ENCODE measurements at places on chromosomes 4 and X.
A peak's percentile ranks its signal among the peaks of the same experiment; 100 is the strongest.

DNA sequence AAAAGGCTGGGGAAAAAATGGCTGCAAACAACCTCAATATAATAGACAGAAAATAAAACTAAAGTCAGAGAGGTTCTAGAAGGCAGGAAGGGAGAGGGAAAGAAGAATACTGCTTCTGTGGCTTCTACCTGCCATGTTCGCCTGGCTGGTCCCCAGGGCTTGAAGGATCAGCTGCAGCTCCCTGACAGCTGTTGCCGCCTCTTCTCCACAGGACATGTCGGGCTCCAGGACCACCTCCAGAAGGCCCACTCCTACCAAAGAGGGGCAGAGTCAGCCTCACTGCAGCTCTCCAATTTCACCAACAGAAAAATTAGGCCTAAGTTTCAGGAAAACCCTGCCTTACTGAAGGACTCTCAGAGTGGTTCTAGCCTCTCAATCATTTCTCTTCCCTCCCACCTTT, 44.9 kb downstream of the GATB start:
- DNase-seq = no peak

GRCh38 chr4:176675810-176676209, 116.9 kb downstream of the VEGFC start:
- DNase-seq = no peak

GRCh38 chr4:10529291-10530136, 72.3 kb upstream of the ZNF518B start:
- no peak for DNase-seq

DNA sequence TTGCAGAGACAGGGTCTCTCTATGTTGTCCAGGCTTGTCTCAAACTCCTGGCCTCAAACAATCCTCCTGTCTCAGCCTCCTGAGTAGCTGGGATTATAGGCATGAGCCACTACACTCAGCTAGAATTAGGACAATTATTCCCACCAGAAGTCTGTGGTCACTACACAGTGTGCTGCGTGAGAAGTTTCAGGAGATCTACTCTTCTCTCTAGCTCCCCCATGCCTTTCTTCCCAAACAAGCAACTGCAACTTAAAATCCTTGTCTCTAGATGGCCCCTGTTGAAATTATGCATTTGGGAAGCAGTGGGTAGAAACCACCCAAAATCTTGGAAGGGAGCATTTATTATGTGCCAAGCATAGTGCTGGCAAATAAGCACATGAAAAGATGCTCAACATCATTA, 21.1 kb upstream of the MAP7D3 start:
- DNase-seq = no peak

DNA sequence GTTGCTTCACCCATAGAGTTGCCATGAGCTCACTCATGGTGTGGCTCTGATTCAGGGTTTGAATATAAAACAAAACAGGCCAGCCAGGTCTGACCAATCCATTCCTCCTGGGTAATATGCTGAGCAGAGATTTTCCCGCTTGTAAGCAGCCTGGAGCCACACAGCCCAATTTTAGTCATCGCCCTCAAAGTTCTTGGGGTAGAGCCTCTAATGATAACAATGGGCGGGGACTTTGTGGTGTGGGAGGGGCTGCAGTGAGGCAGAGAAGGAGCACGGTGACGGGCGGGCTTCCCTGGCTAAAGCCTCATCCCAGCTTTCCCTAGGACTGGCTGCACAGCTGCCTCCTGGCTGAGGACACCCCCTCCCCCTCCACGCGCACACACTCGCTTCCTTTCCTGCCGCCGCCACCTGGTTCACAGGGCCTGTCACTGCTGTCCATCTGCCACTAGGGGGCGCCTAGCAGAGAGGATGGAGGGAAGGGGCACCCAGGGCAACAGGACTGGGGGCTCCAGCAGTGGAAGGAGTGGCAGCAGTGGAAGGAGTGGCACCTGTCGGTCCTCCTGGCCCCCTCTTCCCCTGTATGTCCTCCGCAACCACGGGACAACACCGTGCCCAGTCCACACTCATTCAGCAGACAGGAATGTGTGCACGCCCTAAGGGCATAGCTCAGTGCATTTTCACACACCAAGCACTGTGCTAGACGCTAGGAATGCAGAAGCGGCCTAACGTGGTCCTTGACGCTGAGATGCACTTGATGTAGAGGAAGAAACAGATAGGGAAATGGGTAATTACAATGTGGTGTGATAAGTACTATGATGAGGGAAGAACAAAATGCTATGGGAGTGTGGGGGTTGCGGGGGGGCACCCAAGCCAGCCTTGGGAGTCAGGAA, 26.8 kb downstream of the PRPS1 start:
- DNase-seq = peak; percentile 55

DNA sequence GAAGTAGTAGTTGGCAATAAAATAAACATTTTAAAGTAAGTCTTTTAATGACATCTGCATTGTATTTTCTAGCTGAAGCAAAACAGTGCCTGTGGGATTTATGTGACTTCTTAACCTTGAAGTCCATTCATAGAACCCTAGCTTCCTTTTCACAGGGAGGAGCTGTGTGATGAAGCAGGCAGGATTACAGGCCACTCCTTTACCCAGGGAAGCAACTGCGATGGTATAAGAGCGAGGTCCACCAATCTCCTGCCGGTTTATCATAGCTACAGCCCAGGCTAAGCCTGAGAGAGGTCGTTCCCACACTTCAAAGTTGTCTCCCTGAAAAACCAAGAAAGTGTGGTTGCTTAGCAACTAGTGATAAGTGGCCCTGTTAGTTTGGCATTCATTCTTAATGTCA, 7.0 kb downstream of the RPL36A start:
- DNase-seq = no peak

DNA sequence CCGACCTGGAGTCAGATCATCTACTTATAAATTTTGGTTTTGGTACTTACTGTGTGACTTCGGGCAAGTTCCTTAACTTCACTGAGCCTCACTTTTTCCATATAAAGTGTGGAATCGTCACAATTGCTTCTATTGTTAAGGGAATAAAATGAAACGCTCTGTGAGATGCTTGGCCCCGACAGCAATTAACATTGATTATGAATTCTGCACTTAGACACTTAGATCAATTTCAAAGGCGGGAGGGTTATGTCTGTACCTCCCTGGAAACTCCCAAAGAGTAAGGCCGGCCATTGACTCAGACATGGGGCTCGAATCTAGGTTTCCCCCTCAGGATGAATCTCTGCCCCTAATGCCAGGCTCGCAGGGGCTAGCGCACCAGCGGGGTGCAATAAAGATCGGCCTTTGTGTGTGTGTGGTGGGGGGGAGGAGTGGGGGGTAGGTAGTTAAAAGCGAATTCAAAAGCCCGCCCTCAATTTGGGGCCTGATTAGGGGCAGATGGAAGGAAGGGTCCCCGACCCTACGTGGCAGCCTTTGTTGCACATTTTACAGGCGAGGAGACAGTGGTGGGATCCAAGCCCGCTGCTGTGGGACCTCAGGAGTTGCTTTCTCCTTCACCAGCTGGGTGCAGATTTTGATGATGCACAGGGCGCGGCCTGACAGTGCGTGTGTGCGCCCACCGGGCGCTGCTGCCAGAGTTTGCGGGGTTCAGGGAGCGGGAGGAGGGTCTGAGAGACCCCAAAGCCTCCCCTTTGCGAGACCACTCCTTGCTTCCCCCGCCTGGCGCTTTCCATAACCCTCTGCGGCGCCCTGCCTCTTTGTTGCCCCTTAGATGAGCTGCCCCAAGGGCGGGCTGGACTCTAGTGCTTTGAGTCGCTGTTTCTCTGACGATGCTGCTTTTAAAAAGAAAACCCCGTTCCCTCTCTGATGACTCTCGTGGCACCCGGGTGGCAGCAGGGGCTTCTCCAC, 9.6 kb downstream of the MSX1 start:
- DNase-seq = no peak

- DNase-seq = no peak
Observed at GRCh38 chr4:103892586-103892985, 172.8 kb upstream of the TACR3 start.

GRCh38 chrX:150499240-150499639, 69.2 kb upstream of the MTM1 start:
- DNase-seq = no peak

DNA sequence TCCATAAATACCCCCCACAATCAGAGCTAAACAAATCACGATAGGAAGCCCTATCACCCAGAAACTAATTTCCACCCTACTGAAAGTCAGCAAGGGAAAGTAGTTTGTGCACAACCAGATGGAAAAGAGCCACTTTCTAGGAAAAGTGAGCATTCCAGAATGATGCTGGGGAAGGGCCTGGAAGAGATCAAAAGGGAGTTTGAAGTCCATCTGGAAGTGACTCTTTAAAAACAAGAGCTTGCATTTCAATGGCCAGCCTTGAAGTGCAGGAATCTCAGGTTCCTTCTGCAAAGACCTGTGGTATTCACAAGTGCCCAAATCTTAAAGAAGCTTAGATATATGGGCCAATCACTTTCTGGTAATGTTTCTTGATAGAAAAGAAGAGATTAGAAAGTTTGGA, 97.0 kb upstream of the LDB2 start:
- DNase-seq = no peak

- DNase-seq = no peak
Observed at GRCh38 chr4:153210727-153211126, 6.5 kb downstream of the TRIM2 start.

DNA sequence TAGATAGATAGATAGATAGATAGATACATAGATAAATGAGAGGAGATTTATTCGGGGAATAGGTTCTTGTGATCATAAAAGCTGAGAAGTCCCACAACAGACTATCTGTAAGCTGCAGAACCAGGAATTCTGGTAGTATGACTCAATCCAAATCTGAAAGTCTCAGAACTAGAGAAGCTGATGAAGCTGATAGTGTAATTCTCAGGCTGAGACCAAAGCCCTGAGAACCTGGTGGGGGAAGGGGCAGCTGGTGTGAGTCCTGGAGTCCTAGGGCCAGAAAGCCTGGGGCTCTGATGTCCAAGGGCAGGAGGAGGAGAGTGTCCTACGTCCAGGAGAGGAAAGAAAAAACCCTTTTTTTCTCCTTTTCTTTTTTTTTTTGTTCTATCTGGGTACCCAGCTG, 8.0 kb upstream of the BANK1 start:
- no peak for DNase-seq

DNA sequence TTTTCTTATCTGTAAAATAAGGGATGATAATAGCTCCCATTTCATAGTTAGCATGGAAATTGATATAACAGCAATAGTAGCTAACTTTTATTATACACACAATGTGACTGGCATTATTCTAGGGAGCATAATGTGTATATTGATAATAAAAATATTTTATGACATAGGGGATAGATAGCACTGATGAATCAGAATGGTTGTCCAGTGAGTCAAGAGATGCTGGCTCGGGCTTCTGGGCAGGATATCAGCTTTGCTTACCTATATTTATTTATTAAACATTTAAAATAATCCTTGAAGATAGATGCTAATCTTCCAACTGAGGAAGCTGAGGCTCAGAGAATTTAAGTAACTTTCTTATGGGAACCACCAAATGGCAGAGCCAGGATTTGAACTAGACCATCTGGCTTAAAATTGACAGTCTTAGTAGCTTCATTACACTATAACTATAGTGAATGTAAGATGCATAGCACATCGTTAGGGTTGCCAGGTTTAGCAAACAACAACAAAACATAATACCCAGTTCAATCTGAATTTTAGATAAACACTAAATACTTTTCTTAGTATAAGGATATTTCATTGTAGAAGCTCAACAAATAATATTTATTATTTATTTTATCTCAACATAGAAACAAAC, 2.7 kb downstream of the AFP start:
- no peak for DNase-seq

GRCh38 chr4:124152132-124152531, 560.4 kb downstream of the ANKRD50 start:
- no peak for DNase-seq

DNA sequence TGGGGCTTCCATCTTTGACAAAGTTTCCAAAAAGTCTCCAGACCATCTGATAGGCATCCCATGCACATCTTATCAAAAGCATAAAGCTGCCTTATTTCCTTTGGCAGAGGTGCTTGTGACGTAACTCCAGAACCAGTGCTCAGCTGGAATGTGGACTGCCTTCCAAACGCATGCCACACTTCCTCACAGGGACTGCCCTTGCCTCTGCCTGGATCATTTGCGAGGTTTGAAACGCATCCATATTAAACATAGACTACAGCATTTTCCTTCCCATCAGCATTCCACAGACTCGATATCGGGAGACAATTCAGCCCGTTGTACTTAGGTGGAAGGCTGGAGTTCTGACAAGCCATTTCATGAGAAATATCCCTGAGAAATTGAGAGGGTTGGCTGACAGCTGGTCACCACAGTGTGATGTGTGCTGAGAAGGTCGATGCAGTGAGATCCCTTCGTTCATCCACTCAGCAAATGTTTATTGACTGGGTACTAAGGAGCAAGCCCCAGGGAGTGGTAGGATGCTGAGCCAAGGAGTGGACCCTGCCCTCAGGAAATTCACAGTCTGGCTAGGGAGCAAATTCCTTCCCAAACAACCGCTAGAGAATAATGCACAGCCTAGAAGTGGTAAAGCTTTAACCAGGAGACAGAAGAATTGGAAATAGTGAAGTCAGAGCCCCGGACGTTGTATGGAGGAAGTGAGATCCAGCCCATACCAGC, 376.0 kb downstream of the BCOR start:
- no peak for DNase-seq

- no peak for DNase-seq
Observed at GRCh38 chr4:48566034-48566384, 76.0 kb downstream of the ZAR1 start.

GRCh38 chr4:103934178-103934789, 214.5 kb upstream of the TACR3 start:
- DNase-seq = no peak

DNA sequence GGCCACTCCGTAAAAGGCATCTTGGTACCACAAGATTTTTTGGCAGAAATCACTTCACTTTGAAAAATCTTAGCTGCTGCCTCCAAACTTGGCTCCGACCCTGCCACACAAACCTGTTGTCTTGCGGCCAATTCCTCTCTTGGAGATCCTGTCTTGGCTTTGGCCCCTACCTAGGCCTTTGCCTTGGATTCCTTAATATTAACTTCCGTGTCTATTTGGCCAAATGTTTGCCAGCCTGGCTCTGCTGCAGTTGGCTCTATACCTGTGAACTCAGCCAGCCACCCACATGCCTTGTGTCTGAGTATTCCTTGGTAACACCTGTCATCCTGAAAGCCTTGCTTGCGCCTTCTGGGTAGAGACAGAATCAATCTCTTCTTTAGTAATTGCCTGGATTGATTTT, 12.5 kb downstream of the GRXCR1 start:
- DNase-seq = no peak

DNA sequence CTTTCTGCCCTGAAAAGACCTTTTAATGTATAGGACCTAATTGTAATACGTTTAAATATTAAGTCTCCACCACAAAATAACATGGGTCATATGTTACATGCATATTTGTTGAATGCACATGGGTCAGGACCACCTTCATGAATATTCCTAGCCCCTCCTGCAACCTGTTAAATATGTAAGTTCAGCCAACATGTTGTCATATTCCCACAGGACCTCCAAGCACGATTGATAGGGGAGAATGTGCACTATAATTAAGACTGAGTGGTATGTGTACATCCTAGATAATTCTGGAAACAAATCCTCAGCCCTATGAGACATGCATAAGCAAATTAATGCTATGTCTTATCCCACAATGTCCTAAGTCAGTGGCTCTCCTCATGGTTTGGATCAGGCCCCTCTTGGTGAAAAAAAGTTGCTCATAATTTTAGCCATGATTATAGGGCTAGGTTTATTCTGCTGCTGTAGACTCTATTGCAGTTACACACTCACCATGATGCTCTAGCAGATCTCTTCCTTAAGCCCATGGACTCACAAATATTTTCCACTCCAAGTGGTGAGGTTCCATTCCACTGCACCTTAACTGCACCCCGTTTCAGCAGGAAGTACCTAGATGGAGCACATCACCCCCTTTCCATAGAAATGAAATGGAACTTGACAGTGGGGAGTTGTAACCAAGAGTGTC, 10.2 kb downstream of the TIGD2 start:
- DNase-seq = no peak

Data from activated naive CD4-positive, alpha-beta T cell (primary cell).